ENCODE measurements at places on chromosomes 11 and 22.

DNA sequence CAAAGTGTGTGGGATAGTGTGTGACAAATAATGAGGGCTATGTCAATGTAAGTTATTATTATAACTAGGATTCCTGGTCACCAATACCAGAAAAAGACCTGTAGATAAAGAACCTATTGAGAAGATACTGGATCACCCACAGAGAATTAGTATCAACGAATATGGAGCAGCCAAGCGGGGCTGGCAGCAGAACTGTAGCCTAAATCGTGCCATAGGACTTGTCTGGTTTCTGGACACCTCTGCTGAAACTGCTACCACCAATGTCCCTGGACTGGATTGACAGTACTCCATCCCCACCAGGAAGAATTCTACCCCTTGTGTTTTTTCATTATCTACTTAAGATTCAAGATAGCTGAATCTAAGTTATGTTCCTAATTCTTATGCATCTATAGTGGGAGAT, 30.3 kb upstream of the PAX6 start:
- no peak for DNase-seq

- no peak for DNase-seq
These were observed 2.8 kb upstream of the LIF start for GRCh38 chr22:30249049-30250038.

DNA sequence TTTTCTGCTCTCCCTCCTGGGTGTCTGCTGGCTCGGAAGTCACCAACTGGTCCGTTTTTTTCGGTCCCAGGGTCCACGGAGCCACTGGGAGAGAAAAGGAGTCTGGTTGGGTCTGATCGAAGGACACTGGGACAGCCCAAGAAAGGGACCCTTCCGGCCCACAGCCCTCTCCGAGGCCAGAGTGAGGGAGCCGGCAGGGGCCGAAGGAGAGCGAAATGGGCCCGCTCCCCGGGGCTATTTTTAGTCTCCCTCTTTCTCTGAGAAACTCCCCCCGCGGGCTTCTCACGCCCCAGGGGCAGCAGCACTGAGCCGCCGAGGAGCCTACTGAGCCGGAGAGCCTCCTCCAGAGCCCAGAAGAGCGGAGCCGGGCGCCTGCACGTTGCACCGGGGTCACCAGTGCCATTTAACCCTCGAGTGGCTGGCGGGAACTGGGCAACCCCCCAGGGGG, 1.9 kb downstream of the ESAM start:
- no peak for DNase-seq

DNA sequence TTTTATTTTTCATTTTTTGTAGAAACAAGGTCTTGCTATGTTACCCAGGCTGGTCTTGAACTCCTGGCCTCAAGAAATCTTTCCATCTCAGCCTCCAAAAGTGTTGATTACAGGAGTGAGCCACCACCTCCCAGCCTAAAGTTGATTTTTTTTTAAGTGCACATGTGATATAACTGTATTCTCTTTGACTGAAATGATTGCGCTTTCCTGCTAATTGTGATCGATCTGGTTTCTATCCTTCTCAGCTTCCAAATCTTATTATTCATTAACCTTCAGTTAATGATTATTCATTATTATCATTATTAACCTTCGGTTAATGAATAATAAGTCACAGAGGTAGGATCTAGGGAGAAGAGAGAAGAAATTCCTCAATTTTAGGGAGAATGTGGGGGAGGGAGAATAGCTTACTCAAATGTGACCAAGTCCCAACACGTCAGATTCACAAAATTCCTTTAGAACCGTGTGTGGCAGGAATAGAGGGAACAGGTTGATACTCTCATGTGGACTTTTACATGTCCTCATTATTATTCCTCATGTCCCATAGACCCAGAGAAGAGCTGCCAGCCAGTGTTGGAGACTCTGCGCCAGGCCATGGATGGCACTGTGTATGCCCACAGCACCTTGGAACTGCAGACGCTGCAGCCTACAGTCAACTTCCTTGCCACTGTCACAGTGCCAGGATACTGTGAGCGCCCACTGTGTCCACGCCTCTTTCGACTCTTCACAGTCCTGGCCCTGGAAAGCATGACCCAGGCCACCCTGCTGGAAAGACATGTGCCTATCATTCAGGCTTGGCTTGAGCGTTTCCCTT, 47.1 kb downstream of the RRP8 start:
- no peak for DNase-seq

DNA sequence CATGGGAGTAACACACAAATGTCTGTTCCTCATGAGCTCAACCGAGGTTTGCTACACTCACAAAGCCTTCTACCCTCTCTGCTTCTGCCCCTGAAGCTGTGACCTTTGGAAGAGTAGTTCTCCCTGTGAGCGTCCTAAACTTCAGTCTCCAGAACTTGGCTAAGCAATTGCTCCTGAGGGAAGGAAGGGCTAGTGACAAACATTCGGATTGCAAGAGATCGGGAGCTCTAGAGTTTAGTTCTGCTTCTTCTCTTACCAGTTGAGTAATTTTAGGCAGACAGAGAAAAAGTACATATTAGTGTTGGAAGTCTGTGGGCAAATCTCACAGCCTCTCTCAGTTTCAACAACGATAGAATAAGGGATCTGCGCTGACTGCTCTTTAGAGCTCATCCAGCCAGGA, 27.3 kb upstream of the ELF5 start:
- DNase-seq = no peak

DNA sequence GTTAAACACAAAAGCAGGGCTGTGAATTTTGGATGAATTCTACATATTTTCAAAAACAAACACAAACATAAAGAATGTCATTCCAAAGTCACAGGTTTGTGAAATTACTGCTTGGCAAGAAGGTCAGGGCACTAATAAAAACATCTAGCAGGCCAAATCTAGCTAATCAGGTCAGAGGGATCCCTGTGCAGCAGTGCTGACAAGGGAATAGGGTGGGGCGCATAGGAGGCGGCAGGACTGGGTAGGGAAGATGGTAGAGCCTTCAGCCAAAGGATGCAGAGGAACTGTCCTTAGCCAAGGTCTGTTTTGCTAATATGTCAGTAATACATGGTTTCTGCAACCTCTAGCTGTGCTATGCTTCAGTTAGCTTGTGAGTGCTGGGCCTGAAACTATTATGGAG, 396.6 kb downstream of the TENM4 start:
- no peak for DNase-seq

DNA sequence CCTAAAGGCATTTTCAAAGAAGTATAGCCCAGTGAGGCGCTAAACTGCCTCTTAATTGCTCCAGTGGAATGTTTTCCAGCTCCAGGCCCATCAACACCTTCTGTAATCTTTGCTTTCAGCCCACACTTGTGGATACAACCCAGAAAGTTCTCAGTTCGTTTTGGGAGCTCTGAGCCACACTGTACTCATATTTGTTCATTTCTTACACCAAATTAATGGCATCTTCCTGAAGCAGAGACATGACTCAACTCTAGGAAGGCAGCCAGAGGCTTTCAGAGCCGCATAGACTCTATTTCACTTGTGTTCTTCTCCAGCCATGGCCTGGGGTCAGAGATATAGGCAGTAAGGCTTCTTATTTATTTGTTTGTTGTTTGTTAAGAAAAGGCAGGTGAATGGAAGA, 175.5 kb upstream of the NCAM1 start:
- no peak for DNase-seq

DNA sequence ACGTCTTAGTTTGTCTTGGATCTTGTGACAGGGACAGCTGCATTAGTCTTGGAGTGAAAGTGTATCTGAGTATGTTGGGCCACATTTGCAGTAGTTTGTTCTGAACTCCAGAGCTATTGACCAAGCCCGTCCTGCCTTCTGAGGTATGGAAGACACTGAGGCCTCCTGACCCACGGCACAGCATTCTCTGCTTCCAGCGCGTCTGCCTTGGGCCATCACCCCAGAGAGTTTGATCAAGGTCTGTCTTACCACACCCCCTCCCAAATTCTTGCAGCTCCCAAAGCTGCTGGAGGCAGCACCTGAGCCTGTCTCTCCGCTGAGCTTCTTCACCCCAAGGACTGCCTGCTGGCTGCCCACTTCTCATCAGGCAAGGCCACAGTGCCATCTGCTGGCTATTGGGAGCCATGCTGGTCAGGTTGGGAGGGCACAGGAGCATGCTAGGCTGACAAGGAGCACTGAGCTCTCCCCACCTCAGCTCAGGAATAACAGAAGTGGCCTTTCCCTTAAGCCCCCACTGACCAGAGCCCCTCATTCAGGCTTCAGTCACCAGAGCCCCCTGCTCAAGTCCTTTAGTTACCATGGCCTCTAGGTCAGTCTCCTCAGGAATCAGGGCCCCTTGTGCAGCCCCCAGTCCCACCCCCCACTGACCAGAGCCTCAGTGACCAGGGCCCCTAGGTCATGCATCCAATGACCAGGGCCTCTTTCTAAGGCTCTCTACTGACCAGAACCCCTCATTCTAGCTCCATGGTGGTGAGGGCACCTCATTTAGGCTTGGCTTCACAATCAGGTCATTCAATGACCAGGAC, 27.2 kb upstream of the SMPD1 start:
- peak; percentile 50 for DNase-seq

DNA sequence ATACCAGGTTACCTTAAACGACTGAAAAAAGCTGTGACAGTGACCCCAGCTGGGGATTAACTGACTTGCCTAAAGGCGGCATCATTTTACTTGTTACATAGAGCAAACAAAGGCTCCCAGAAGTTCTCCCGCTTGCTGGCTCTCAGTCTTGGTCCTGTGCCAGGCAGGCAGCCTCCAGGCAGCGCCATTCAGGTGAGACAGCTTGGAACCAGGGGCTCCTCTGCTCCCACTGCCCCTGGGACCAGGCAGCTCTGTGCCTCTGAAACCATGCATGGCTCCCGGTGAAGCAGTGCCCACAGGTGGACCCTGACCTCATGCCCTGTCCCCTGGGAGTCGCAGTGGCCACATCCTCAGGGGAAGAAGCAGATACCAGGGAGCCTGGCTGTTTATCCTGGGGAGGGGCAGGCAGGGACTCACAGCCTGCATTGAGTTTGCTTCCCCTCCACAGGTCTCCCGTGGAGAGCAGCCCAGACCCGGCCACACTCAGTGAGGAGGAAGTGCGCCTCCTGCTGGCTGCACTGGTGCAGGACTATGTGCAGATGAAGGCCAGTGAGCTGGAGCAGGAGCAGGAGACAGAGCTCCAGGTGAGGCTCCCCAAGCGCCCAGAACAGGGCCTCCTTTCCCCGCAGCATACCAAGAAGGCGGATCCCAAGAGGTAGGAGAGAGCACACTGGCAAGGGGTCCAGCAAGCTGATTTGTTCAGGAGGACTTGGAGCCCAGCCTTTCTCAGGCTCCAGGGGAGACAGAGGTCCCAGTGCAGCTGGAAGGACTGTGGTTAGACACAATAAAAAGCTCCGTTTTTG, 15.6 kb upstream of the CYP2R1 start:
- peak; percentile 82 for DNase-seq

- DNase-seq = no peak
These were observed 31.6 kb upstream of the ETS1 start for GRCh38 chr11:128619007-128619406.

DNA sequence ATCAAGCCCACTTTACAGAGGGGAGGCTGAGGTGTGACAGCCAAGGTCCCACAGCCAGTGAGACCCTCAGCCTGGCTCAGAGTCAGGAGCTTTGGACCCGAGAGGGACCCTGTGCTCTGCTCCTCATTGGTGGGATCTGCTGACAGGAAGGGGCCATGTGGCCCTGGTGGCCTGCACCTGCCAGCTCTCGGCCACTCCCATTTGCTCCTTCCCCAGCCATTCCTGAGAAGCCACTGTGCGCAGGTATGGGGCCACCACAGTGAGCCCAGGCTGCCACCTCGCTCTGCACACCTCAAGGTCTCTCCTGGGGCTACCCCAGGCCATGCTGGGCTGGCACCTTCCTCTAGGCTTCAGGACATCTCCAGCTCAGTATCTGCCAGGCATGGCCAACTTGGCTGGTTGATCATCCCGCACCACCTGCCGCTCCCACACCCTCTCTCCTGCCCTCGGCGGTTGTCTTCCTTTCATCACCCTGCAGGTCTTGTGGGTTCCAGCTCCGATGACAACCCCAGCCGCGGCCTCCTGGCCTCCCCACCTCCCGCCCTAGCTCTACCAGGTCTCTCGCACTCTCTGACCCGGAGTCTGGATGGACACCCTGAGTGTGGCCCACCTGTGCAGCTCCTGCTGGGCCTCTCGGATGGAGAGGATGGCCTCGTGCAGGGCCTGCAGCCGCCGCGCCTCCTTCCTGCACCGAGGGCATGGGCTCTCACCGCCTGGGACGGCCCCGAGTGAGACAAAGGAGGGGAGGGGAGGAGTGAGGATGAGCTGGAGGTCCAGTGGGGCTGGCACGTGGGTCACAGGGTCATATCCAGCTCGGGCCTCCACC, 32.2 kb upstream of the CARS1 start:
- no peak for DNase-seq

DNA sequence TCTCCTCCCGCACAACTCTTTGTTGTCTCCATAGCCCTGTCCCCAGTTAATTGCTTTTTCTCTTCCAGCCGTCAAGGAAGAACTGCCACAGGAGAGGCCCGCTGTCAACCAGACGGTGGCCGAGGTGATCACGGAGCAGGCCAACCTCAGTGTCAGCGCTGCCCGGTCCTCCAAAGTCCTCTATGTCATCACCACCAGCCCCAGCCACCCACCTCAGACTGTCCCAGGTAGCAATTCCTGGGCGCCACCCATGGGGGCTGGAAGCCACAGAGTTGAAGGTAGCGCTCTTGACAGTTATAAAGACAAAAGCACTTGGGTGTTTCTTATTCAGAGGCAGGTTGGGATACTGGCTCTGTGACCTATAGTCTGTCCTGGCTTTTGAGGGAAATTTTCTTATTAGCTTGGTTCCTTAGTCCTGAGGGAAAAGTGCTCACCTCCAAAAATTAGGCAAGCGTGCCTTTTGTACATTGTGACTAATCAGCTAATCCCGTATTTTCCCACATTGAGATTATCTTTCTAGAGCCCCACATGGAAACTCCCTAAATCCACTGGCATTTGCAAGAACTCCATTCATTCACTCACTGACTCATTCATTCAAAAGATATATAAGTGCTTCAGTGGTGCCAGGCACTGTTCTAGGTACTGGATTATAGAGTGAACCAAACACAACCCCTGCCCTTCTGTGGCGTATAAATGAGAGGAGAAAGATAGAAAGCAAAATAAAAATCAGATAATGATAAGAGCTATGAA, 65.9 kb downstream of the KREMEN1 start:
- no peak for DNase-seq

GRCh38 chr11:94740083-94741021, 27.8 kb upstream of the AMOTL1 start:
- no peak for DNase-seq

GRCh38 chr11:67656278-67656922, 5.9 kb upstream of the ACY3 start:
- no peak for DNase-seq

GRCh38 chr11:4643076-4643475, 706 bp upstream of the OR51E1 start:
- DNase-seq = no peak

DNA sequence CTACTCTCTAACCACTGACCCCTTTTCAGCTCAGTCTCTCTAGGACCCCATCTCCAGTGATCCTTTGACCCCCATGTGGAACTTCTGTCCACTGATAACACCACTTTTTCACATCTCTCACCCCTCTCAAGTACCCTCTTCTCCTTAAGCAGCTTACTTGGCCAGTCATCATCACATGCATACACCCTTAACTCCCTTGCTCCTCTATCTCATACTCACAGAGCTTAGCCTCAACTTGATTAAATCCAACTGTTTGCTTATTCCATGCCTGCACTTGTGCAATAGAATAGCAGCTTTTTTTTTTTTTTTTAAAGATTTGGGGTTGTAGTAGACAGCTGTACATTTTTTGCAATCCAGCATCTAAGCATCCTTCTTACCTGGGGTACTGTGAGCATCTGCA, 22.2 kb downstream of the AQP11 start:
- no peak for DNase-seq
